ENCODE measurements at places on chromosomes 2 and 18.
A peak's percentile ranks its signal among the peaks of the same experiment; 100 is the strongest.

GRCh38 chr2:220424561-220424960, 797.1 kb downstream of the SLC4A3 start:
- no peak for DNase-seq

DNA sequence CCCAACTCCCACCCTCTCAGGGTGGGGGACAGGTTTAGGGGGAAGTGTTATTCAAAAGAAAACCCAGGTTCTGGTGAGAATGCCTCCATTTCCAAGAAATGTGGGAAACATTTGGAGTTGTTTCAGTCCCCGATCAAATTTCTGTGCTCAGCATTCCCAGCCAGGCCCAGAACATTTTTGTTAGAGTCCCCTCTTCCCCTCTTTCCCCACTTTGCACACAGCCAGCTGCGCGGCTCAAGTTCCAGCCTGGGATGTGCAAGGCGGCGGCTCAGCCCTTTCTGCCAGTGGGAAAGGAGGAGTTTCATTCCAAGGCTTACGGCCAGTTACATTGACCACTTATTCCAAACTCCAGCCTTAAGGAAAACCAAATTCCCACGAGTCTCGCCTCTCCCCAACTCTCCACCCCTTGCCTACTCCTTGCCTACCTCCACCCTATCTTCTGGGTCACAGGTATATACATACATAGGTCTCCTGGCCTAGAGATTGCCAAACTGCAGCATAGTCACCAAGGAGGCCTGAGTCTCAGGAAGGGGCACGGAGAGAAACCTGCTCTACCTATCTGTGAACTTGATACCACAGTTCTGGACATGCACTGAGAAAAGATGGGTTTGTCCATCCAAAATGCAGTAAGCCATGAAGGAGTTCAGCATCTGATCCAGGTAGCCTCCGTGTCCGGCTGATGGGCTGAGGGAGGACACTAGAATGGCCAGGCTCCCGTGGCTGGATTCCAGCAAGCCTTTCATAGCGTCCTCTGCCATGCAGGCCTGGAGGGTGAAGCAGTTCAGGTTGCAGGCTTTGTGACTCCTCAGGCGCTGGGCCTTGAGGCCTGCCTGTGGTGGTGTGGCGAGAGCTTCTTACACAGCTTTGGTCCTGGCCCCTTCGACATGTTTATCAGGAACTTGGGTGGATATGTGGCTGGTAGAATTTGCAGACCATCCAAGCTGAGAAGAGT, 154.5 kb downstream of the ZFP36L2 start:
- no peak for DNase-seq

DNA sequence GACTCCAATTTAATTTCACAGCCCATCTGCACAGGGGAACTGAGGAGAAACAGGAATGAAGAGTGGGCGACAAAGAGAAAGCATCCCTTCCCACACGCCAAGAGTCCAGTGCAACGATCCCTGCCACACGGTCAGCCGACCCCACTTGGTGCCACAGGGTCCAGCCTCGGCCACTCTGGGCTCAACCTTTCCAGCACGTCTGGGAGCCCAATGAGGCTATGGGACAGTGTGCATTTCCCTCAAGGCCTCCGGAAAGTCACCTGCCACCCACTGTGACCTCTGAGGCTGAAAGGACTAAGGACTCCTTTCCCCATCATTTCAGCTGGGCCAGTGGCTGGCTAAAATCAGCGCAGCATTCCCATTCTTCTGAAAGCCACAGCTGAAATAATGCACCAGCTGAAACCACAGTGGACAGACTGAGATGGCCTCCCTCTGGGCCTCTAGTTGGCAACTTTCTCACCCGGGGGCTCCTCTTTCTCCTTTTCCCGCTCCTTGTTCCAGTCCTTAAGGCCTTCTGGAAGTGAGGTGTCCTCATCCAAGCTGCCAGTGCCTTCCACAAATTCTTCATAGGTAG, 21.2 kb downstream of the TUBB6 start:
- DNase-seq: no peak

- DNase-seq: no peak
These were observed 57.3 kb downstream of the BAZ2B start for GRCh38 chr2:159559034-159559433.

GRCh38 chr2:172560721-172561120, 4.8 kb downstream of the PDK1 start:
- DNase-seq: no peak

- no peak for DNase-seq
These were observed 11.3 kb upstream of the RTTN start for GRCh38 chr18:70216788-70217187.

- peak; percentile 76 for DNase-seq
These were observed 548 bp upstream of the FBLN7 start for GRCh38 chr2:112137516-112138158.

- DNase-seq: no peak
These were observed 10.0 kb downstream of the PRELID3A start for GRCh38 chr18:12417687-12418086.

GRCh38 chr2:26704441-26704977, 12.0 kb downstream of the KCNK3 start:
- DNase-seq: no peak

- DNase-seq: peak; percentile 34
These were observed 479 bp downstream of the RAB11FIP5 start for GRCh38 chr2:73112026-73112912.

DNA sequence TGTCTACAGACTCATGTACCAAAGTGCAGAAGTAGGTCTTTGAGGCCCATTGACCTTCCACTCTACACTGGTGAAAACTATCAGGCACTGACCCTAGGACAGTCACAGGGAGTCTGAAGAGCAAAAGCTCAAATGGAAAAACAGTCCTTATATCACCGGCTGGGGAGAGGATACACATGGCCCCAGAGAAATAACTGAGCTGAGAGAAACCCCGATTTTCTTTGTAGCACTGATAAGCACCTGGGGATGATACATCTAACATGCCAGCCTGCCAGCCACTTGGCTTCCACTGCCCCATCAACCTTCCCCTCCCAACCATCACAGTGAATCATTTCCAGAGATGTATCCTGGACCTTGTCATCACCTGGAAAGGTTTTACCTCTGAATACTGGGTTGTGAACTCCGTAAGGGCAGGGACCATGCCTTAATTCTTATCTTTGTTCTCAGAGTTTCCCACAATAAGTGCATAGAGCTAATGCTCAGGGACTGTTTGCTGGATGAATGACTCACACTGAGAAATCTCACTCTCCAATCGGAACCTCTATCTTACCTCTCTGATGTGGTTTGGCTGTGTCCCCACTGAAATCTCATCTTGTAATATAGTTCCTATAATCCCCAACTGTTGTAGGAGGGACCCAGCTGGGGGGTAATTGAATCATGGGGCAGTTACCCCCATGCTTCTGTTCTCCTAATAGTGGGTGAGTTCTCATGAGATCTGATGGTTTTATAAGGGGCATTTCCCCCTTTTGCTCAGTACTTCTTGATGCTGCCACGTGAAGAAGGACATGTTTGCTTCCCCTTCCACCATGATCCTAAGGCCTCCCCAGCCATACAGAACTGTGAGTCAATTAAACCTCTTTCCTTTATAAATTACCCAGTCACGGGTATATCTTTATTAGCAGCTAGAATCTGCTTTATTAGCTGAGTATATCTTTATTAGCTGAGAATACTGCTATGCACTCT, 37.1 kb downstream of the EVA1A start:
- no peak for DNase-seq

- no peak for DNase-seq
These were observed 41.8 kb downstream of the INPP4A start for GRCh38 chr2:98486374-98486981.

- DNase-seq: peak; percentile 9
These were observed 66.6 kb downstream of the CTIF start for GRCh38 chr18:48605408-48605845.

DNA sequence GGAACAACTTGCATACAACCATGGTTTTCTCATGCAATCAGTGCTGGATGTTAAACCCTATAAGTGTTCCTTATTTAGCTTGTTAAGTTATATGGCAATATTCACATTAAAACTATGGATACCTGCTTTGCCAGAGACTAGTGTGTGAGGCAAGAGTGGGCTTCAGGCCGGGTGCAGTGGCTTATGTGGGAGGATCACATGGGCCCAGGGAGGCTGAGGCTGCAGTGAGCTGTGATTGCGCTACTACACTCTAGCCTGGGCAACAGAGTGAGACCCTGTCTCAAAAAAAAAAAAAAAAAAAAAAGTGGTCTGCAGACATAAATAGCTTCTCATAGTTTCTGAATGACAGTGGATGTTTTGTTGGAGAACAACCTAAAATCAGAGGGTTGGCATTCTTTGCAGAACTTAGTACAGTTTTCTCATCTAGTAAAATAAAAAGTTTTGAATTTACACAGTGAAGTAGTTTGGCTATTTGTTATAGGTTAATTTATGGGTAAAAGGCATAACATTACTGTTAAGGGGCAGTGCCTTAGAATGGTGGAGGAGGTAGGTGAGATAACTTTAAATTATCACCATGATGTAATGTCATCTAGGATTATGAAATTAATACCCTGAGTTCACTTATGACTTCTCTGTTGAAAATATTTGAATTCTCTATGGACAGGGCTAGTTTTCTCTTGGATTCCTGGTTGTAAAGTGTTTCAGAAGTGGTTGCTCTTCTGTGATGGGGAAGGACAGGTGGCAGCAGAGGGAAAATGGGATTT, 5.3 kb downstream of the CERS6 start:
- DNase-seq: no peak

GRCh38 chr18:42778024-42778423, 337.5 kb downstream of the RIT2 start:
- no peak for DNase-seq

- no peak for DNase-seq
These were observed 58.3 kb upstream of the MAPRE3 start for GRCh38 chr2:26911911-26912861.

GRCh38 chr2:240344904-240345303, 90.6 kb upstream of the GPC1 start:
- DNase-seq: no peak

DNA sequence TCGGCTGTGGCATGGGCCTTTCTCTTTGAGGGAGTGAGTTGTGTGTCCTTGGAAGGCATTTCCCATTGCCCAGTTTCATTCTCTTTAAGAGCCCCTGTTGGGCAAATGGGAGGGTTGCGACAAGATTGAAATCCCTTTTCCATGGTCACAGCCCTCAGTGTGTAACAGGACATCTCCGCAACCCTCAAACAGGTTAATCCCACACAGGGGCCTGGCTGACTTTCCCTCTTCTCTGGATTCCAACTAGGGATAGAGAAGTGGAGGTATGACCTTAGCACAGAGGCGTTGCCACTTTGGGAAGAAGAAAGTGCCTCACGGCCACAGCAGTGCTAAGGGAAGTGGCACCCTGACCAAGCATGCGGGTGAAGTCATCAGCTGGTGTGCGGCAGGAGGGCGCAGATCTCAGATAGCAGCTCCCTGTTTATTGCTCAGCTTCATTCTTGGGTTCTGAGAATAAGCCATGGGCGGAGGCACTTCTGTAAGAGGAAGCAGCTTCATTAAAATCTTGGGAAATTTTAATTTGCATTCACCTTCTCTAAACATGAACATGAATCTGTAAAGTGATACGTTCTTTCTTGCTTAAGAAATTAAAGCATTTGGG, 256.5 kb downstream of the GBX2 start:
- DNase-seq: no peak

GRCh38 chr18:77635451-77635850, 385.8 kb downstream of the GALR1 start:
- no peak for DNase-seq

- DNase-seq: no peak
These were observed 115.5 kb downstream of the COL6A3 start for GRCh38 chr2:237298151-237299118.

DNA sequence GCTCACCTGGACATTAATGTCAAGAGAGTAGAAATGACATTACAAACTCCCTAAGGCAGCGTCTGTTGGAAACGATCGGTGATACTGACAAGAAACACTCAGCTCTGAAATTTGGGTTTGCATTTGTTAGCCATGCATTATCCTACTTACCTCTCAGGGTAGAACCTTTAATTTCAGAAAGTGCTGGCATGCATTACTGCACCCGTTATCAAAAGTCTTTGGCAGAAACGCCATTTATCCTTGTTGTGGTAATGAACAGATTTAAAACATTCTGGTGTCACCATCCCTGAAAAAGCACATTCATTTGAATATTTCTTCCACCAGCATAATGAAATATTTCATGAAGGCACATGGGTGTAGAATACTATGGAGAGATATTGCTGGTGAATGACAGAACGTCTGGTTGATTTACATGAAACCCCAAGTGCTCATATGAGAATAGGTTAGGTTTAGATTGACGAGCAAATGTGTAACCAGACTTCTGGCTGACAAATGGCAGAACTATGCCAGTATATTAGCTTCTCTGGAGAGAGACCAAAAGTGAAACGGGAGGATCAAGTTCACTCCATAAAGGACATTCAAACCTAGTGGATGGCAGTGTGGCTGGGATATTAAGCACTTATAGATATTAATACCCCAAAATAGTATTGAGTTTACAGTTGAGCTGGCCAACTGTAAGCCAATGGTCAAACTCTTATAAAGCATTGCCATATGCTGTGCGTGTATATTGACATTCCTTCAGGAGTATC, 53.5 kb upstream of the ITGB6 start:
- DNase-seq: no peak

GRCh38 chr2:175372704-175373701, 191.5 kb upstream of the ATP5MC3 start:
- peak; percentile 85 for DNase-seq

- DNase-seq: no peak
These were observed 40.8 kb downstream of the KCMF1 start for GRCh38 chr2:85011747-85012146.

- DNase-seq: peak; percentile 50
These were observed at the start of gene CBLN2 for GRCh38 chr18:72544092-72544886. CBLN2 (minus strand) TSS chr18:72544342; CDS start chr18:72542160, 2,182 bp downstream.

DNA sequence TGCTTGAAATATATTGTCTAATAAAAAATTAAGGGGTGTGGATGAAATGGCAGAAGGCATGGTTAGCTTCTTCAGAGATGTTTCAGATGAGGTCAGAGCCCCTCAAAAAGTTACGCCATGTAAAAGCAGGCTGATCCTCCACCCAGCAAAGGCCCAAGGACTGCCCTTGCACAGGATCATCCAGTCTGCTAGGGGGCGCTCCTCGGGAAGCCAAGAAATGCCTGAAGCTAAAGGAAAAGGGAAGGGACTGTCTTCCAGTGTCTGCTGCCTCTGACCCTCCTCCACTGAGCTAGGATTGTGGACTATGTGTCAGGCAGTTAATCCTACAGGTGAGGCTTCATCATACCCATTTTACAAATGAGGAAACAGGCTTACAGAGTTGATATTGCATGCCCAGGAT, 33.8 kb upstream of the TEX51 start:
- no peak for DNase-seq

- peak; percentile 27 for DNase-seq
These were observed 245.1 kb downstream of the NEDD4L start for GRCh38 chr18:58288921-58289797.

DNA sequence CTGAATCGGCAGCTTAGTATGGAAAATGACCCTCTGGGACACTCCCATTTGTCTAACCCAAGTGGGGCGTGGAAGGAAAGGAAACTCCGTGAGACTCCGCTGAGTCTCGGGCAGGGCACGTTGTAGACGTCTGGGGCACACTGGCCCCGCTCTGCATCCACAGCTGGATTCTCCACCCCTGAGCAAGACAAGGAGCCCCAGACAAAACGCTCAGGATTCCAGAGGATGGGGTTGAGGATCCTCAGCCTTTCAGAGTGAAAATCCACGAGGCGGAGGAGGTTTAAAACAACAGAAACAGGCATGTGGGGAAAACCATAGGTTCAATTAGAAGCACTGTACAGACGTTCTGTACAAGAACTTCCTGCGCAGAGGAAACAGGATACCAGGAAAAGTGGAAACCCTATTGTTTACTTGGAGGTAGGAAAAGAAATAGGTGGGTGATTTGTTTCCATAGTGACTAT, 124.9 kb upstream of the ZNF236 start:
- no peak for DNase-seq
